ENCODE measurements at places on chromosomes 11 and 22.

DNA sequence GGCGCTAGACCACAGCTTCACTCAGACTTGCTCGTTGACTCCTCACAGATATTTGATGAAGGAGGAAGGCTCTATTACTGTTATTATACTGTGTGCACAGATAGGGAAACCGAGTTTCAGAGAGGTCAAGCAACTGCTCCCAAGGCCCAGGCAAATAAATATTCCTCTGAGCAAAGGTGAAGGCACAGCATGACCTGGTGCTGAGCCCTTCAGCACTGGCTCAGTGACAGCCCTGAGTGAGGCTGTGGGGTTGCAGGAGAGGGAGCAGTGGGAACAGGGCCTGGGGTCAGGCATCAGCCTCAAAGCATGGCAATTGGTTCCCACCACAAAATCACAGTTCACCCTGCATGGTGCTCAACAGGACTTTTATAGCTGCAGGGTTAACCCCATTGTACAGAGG lies 7.1 kb downstream of the POLR3H start:
- no peak for DNase-seq

DNA sequence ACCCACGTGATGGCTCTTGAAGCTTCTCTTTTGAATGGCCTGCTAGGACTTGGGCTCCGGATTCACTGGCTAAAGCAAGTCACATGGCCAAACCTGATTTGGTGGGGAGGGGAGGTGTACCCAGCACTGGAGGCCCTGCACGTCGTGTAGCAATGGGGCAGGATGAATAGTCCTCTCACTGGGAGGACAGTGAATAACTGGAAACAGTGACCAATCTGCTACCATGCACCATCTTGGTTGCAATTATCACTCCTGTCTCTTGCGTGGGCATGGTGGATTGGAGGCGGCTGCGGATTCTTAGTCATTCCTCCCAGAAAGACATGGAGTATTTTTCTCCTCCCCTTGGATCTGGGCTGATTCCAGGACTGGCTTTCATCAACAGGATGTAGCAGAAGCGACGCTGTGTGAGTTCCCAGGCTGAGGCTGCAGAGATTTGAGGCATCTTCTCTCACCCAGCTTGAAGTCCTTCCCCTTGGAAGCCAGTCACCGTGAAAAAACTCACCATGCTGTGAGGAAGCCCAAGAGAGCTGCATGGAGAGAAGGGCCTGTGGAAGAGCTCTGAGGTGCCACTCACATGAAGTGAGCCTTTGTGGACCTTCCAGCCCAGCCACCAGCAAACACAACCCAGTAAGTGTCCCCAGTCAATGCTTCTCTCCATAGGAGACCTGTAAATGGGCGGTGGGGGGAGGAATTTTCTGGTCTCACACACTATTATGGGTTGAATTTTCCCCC lies 70.4 kb downstream of the IGLL1 start:
- DNase-seq, result no peak

GRCh38 chr22:48982321-48982905 lies 845.3 kb downstream of the BRD1 start:
- no peak for DNase-seq

DNA sequence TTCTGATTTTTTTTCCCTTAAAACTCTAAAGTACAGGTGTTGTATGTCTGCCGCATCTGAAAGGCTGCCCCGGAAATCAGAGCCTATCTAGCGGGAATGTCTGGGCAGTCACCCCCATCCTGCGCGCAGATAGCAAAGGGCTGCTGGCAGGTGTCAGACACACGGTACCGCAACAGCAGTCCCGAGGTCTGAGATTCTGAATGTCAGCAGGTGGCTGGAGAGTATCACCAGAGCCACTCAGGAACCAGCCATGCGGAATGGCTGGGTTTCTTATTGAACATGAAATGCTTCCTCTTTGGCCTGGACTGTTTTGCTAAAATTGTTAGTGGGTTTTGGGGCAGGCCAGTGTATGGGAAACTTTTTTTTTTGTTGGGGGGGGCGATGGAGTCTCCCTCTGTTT lies 53.3 kb downstream of the CERK start:
- DNase-seq, result peak; percentile 16

DNA sequence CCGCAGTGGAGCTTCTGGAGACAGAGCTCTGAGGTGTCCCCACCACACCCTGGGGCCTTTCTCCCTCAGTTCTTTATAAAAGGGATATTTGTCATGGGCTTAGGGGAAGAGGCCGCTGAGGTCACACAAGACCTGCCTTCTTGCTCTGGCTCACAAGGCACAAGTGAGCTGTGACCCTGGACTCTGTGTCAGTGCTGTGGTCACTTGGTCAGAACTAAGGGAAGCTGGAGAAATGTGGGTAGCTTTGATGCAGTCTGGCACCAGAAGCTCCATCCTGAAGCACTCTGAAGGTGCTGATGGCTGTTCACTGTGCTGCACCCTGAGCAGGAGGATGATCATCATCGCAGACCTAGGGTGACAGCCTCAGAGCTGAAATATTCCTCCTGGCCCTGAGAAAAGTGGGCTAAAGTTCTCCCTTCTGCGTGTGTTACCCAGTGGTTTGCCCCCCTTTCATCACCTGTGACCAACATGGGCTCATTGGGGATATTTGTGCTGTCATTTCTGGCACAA lies 28.1 kb upstream of the VPREB1 start:
- no peak for DNase-seq

GRCh38 chr11:57777969-57778317 lies 16.3 kb downstream of the CTNND1 start:
- DNase-seq, result no peak

GRCh38 chr11:4607096-4607495 lies 935 bp downstream of the TRIM68 start:
- peak; percentile 48 for DNase-seq

DNA sequence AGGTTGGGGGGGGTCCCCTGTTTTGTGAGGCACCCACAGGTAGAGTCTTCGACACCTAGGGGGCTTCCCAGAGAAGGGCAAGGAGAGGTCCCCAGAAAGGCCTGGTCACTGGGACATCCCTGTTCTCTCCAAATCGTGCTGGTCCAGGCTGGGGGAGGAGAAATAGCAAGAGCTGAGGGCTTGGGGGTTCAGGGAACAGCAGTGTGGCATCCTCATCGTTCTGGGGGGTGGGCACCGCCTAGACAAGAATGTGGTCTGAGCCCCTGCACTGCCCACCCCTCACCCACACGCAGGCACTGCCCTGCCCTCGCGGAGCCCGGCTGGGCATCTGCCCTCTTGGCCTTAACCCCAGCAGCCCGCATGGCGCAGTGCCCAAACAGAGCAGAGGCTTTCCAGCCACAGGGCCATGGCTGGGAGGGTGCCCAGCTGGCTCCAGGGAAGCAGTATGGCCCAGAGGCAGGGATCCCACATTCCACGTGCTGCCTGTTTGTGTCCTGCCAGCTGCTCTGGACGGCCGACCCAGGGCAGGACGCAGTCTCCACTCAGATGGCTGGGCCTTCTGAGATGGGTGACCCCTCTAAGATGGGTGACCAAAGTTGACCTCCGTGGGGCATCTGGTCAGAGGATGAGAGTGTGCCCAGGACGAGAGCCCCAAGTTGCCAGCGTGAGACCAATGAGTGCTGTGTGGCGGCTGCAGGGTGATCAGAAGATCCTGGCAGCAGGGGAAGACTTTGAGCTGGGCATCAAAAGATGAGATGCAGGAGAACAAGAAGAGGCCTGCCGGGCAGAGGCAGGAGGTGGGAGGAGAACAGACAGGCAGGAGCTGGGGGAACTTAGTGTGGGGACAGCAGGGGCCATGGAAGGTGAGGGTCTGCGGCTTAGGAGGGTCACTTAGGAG lies 14.4 kb downstream of the SCARF2 start:
- no peak for DNase-seq

- no peak for DNase-seq
Measured at GRCh38 chr11:126224647-126225294, 13.2 kb downstream of the FAM118B start.

DNA sequence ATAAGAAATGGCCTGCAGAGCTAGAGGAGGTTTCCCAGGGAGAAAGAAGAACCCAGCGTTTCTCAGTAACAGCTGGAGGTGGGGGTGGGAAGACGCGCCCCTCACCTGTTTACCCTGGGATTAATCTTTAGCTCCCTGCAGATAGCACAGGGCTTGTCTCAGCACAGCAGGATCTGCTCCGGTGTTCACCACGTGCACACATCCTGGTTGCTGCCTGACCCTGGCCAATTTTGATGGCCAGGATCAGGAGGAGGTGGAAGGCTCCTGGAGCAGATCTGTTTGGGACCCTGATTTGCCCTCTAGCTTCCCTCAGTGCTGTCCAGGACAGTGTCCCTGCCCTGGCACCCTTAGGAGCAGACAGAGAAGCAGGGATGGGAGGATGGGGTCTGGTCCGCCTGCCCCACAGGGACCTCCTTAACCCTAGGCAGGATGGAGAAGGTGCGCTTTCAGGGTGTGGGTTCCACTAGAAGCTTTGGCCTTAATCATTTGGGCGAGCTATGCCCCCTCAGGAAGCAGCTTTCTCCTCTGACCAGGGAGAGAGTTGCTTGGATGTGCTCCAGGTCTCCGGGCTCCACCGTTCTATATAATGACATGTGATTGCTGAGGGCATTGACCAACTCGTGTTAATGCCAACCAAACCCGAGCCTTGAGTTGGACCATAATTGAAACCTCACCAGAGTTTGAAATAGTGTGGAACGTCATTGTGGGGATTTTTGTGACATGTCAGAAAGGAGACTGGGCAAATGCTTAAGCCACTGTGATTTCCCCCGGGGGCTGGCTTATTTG lies 19.3 kb downstream of the UPB1 start:
- DNase-seq, result peak; percentile 97

DNA sequence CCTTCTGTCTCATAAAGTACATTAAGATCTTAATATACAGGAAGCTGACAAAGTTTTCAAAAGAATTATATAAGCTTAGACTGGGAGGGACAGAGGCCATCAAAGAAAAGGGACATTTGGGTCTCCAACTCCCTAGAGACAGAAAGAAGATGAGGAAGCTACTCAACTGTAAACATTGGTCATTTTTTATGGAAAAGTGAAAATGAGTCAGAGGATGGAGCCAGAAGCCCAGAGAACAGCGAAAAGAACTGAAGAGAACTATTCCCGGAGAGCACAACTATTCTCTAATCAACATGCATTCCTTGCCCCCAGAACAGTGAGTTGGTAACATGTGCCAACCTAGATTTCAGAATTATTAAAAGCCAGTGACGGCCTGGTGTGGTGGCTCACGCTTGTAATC lies 779.3 kb downstream of the DLG2 start:
- DNase-seq, result no peak

DNA sequence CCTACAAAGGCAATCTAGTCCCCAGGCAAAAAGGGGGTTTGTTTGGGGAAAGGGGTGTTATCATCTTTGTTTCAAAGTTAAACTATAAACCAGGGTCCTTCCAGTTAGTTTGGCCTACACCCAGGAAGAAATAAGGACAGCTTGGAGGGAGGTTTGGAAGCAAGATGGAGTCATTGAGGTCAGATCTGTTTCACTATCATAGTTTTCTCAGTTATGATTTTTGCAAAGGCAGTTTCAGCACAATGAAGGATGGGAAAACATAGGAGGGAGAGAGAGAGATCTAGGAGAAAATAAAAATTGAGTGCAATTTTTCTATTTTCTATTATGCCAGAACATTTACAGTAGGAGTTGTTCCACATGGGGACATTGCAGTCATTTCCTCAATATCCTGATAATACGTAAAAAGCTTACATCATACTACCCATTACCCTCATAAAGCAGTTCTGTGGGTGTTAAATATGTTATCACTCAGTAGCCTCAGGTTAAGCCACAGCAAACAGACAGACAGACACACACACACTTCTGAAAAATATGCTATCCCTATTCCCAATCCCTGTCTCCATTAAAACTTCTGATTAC lies 401.3 kb upstream of the FAT3 start:
- DNase-seq, result no peak

DNA sequence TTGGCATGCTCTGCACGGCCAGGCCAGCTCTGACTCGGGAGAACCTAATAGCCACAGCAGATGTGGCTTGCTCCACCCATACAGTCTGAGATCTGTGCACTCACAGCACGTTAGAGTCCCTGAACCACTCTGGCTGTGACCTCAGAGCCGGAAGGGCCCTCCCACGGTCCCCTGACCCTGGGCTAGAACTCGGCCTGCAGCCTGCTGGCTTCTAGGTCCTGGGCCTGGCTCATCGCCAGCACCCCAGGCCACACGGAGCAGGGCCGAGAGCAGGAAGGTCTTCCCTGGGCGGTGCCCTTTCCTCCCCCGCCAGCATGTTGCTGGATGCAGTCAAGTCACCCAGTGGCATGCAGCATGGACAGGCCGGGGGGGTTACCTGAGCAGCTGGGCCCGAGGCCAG lies 35.3 kb upstream of the TTLL12 start:
- DNase-seq, result no peak

DNA sequence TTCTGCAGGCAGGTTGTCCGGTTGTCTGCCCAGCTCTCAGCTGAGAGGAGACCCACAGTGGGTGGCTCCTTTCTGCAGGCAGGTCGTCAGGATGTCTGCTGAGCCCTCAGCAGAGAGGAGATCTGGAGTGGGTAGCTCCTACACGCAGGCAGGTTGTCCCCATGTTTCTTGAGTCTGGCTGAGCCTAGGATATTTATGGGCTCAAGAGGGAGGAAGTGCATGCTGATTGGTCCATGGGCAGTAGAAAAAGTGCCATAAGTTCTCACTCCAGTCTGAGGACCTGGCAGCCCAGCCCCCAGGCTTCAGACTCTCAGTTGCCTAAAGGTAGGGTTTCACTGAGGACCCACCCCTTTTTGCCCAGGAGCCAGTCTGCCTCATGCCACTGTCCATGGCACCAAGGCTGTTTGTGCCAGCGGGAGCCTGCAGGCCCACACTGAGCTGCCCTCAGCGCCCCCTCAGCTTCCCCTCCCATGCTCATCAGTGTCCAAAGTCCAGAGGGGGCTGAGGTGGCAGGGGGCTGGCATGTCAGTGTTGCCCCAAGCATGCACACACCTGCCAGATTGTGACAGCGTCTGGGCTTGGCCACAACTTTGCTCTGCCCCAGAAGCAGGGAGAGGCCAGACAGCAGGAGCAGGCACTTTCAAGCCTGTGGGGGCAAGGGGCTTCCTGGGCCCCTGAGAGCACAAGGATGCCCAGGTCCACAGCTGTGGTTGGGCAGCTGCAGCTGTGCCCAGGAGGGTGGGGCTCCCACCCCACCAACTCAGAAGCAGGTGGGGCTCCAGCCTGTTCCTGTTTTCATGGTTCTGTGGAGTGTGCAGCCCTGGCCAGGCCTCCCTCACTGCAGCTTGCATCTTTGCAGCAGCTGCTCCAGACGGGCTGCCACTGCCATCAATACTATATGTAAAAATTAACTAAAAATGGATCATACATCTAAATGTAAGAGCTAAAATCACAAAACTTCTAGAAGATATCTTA lies 3.8 kb upstream of the RNF141 start:
- no peak for DNase-seq

GRCh38 chr22:44924710-44925109 lies 85.1 kb downstream of the PHF21B start:
- DNase-seq, result no peak

GRCh38 chr22:37088108-37088605 lies 21.4 kb downstream of the TMPRSS6 start:
- no peak for DNase-seq
